HL-60 (cell line): ENCODE measurements at places on chromosomes 2 and 18.

DNA sequence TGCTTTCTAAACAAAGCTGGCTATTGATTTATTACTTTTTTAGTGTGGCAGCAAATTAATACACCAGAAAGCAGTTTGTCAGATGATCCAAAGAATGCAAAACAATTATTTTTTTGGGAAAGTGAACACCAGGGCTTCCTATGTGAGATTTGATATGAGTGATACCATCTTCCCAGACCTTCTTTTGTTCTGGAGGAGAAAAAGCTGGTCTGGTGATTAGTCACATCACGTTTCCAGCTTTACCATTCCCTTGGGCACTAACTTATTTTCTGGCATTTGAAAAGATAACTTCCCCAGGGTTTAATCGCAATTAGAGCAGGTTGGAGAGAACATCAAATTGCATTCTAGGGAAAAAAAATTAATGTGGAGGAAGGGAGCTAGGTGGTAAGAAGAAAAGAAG, 182.9 kb upstream of the TANK start:
- no peak for DNase-seq

GRCh38 chr18:49561289-49562193, at the start of gene LIPG:
Gene LIPG (plus strand): TSS chr18:49562057. CDS start chr18:49562309, 252 bp downstream.
- peak; percentile 80 for DNase-seq

GRCh38 chr2:3730646-3731045, 27.3 kb downstream of the DCDC2C start:
- no peak for DNase-seq

GRCh38 chr2:181290182-181290581, 167.0 kb upstream of the ITGA4 start:
- DNase-seq = no peak

DNA sequence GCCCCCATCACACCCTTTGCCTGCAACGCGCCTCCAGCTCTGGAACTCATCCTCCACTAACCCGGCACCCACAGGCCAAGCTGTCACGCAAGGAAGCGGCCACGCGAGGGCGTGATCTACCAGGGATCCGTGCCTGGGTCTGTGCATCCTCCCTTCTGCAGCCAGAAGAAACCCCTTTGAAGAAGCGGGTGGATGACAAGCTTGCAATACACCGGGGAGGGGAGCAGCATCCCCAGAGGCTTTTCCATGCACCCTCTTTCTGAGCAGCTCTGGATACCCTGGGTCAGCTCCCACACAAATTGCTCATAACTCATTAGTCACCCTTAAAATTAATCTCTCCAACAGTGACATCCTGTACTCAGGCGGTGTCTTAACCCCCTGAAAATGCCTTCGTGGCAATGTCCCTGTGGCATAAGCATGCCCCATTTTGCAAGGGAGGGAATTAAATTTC, 47.6 kb downstream of the PDCL3 start:
- DNase-seq = no peak

GRCh38 chr2:42775810-42776209, 11.9 kb upstream of the OXER1 start:
- DNase-seq = no peak

DNA sequence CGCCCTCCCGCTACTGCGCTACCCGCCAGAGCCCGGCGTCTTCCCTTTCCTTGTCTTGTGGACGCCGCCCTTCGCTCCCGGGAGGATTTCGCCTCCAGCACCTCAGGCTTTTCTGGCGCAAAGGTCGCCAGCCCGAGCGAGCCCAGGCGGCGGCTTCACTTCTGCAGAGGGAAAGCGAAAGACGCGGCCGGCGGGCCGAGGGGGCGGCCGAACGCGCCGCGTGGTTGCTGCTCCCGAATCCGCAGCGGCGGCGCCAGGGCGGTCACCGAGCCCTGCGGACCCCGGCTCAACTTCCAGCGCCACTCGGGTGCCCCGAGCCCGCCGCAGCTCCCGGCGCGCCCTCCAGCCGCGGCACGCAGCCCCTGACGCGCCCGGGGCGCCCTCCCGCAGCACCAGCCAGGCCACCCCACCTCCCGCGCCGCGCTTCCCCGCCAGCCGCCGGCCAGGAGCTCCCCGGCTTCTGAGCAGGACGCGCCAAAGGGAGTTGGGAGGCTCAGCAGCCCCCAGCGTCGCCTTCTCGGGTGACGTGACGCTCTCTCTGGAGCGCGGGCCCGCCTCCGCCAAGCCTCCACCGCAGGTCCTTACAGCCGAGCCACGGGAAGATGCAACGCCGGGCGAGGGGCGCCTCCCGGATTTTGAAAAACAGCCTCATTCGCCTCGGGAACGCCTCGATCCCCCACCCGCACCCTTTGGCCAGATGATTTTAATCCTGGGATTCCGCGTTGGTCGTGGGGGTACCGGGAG, 84.9 kb upstream of the EPB41L3 start:
- DNase-seq = no peak

DNA sequence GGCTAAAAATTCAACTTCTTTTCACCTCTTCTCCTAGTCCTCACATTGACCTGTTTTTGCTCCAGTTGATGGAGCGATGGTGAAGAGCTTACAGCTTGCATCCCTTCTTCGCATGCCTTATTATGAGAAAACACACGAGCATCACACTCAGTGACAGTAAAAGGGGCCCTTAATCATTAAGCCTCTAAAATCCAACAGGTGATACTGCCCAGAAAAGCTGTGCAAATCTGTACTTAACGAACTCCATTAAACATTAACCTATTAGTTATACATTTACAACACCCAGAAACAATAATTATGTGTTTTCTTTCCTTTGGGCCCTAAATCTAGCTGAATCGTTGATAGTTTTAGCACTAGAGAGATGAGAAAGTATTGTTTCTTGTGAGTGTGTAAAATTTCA, 54.8 kb downstream of the LAMA1 start:
- DNase-seq = no peak

DNA sequence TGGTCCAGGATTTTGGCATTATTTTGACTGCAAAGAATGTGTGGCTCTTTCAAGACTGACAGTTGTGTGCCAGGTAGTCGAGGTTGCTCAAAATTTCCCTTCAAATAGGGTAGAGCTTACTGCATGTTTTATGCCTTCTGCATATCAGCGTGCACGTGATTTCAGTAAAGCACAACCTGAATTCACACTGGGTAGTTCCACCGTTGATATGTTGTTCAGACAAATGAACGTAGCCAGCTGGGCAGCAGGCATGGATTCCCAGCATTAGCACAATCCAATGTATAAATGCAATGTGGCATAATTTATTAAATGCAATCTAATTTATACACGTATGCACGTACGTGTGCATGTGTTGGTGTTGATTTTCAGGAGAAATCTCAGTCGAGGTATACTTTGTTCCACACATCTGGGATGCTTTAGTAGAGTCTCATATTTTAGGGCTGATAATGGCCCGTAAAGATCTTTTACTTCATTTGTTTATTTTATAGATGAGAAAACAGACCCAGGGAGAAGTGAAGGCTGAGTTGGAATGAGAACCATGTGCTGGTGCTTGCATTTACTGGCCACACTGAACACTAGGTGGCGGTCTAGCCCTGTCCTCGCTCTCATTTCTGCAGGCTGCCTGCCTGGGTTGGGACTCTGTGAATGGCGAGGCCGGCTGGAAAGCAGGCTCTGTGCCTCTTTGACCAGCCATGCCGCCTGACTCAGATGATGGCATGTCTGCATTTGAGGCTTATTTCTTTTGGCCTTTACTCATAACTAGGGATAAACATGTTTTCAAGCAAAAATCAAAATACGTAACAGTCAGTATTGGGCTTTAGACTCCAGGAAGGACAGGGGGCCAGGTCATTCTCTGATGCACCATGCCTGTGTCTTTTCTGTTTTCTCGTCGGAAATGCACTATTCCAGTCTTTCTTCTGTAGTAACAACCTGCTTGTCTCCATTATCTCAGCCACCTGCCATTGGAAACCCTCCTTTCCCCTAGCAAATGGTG, 120.4 kb downstream of the RNF144A start:
- peak; percentile 33 for DNase-seq

DNA sequence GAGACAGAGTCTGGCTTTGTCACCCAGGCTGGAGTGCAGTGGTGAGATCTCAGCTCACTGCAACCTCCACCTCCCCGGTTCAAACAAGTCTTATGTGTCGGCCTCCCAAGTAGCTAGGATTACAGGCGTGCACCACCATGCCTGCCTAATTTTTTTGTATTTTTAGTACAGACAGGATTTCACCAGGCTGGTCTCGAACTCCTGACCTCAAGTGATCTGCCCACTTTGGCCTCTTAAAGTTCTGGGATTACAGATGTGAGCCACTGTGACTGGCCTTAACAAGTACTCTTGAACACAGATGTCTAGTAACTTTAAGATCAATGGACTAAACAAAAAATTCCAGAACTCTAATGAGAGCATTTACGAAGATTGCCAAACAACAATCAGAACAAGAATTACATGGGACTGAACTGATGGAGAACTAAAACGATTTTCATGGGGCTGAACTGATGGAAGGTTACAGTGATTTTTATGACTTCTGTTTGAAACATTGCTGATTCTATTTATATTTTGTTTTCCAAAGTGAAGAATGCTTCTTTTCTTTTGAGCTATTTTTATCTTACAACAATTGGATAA, 46.5 kb upstream of the ST3GAL5 start:
- no peak for DNase-seq

DNA sequence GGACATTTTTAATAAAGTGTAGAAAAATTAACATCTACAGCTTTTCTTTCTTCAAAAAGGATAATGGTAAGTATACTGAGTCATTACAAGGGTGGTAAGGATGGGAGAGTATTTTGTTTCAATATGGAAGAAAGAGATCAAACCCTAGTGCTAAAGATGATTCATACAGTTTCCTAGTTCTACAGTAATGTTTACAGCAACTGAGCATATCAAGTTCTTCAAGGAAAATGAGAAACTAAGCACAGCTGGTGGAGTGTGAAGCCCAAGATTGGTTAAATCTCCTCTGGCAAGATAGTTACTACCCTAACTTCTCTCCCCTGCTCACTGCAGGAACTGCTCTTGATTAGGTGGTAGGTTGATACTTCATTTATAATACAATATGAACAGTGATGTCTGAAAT, 467.5 kb downstream of the XIRP2 start:
- DNase-seq = no peak

DNA sequence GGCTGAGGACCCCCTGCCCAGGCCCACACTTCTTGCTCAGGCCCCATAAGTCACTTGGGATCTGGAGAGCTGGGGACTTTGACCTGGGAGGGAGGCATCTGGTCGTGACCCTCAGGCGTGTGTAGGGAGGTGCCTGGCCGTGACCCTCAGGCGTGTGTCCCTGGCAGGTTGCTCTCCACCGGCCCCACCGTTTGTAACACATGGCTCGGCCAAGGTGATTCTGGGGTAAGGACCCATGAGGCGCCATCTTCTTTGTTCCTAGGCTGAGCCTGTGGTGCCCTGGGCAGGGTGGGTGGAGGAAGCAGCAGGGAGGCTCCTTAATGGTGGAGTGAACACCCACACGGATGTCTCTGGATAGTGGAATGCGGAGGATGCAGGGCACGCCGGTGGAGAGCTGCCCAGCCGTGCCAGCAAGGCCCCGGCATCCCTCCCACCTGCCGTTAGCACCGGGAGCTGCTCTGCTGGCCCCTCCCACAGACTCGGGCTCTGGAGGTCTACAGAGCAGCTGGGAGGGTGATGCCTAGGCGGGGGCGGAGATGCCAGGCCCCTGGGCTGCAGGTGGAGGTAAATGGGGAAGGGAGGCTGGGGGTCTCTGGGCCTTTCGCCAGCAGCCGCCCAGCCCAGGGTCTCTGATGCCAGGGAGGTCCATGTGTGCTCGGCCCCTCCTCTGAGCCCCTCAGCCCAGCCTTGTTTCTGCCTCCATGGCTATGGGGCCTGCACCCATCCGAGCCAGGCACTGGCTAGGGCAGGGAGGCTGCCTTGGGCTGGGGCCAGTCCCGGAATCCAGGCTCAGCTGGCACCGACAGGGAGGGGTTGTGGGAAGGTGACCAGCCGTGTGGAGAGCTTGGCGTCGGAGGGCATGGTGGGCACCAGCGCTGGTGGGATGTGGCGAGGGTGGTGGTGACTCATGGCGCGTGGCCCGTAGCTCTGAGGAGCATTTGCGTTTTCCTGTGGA, 1.1 kb upstream of the GAL3ST2 start:
- no peak for DNase-seq

DNA sequence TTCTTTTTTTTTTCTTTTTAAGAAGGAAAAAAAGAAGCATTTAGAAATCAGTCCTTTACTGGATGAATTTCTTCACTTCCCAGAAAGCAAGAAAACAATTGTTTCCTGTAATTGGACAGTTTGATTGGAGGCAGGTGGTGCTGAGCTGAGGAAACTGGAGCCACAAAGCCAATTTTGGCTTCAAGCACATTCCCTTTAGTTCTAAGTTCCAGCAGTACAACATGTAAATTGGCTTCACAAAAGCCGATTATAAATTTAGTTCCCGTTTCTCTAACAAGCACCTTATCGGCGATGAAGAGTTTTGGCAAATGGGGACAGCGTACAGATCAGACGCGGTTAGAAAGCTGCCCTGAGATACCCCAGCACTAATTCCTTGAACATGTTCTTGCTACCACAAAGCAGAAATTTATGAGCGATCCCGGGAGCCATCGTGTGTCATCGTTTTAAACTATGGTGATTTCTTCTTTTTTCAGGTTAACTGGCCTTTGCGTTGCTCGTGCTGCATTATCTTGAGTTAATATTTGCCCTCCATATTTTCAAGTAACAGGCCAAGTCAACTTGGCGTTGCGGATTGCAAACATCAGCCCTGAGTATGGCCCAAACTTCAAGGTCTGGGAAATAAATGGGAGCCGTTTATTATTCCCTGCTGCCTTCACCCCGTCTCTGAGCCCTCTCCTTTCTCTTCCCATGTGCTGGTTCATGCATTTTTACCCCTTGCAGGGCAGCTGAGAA, 190.4 kb upstream of the ID2 start:
- DNase-seq = no peak

- no peak for DNase-seq
Observed at GRCh38 chr2:120613742-120614571, 121.7 kb upstream of the GLI2 start.

DNA sequence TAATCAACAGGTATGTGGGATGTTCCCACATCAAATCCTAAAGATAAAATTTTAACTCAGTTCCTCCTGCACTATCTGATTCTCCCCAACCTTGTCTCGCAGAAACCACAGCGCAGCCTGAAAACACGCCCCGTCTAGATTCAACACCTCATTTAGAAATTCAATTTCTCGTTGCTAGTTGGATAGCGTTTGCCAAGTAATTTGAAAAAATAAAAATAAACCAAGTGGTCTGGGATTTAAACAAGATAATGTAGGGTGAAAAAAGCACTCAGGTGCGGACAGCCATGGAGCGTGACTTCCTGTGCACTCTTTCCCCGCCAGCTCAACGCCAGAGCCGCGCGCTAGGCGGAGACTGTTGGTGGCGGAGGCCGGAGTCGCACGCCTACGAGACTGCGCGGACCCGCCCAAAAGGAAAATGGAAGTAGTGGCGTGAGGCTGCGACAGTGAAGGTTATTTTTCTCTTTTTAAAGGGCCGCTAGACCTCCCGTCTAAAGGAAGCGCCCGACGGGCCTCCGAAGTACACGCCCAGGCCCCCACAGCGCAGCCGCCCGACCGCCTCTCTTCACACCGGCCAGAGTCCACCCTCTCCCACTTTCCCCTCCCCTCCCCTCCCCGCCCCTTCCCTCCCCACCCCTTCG, 615 bp upstream of the CCNT2 start:
- peak; percentile 80 for DNase-seq

DNA sequence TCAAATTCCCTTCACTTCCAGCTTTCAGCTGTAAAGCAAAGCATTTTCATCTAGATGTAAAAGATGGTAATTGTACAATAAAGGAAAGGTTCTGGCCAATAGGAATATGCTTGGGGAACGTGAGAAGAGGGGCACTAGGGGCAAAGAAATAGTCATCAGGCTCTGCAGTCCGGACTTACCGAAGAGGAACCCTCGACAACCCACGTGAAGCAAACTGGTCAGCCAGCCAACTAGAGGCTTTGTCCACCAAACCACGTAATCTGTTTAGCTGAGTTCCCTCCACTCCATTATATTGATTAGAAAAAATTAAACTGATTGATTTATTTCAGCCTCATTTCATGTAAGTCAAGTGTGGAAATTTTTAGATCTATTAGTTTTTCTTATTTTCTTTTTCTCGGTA, 300.4 kb upstream of the FANCL start:
- DNase-seq = no peak
